ENCODE measurements at places on chromosomes 2 and 18. TPM values are rescaled to one million over a fixed set of nuclear protein-coding genes. Genes with fewer than 3 reads are reported as not detected.

Gene TTN
- polyA plus RNA-seq = 1.2 TPM

Gene TMEM182
- polyA plus RNA-seq = 8.2 TPM

Gene ITPRIPL1
- 5.2 TPM for polyA plus RNA-seq

Gene COL6A3
- 235 TPM for polyA plus RNA-seq

DNA sequence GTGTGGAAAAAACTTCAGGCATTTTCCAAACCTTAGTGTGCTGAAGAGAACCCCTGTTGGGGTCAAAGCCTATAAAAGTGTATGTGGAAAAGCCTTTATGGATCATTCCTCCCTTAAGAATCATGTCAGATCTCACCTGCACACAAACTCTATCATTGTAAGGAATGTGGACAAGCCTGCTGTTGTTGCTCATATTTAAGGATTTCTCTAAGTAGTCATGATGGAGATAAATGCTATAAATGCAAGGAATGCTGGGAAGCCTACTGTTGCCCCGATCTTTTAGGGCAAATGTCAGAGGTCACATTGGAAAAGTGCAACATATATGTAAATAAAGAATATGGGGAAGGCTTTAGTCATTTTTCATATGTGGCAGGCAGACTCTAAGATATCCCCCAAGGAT lies 129.5 kb downstream of the ICOS start:
- no peak for DNase-seq

GRCh38 chr18:61949946-61950345 lies 57.1 kb upstream of the RNF152 start:
- DNase-seq = no peak

GRCh38 chr2:41764131-41764530 lies 283.7 kb upstream of the PKDCC start:
- no peak for DNase-seq

GRCh38 chr18:56235481-56236013 lies 402.8 kb downstream of the TXNL1 start:
- peak; percentile 22 for DNase-seq

DNA sequence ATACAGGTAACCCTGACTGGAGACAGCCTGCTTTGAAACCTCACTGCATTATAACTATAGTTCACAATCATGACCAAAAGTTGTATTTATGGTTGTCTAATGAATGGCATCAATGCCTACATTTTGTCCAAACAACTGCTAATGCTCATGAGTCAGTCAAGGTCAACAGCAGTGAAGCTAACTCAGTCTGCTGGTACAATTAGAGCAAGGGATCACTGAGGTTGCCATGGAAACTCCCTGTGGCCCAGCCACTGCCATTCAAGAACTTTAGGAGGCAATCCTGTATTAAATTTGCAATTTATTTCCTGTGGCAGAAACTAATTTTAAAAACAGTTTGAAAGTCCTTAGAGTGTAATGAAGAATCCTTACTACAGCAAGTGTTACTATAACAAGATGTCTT lies 185.1 kb upstream of the SMAD7 start:
- no peak for DNase-seq

DNA sequence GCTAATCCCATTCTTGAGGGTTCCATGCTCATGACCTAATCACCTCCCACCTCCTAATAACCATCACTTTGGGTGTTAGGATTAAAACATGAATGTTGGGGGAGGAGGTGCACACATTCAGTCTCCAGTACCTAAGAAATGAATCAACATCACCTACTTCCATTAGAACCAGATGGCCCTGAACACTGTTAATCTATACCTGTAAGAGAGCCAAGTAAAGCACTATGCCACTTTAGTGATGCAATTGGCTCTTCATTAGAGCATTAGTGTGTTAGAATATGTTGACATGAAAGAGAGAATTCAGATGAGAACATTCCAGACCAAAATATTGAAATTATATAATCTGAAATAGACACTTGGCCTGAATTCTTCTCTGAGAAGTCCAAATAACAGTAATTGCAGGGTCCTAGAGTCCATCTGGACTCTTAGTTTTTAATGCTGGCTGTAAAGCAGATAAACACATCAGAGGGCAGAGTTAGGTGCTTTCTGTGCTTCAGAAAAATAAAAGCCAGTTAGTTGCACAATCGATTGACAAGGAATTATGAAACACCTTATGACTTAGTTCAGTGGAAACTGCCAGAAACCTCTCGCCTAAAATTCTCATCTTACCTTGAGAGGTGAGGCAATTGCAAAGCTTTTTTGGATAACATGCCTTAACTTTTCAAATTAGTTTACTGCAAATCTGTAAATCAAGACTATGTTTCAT lies 923.7 kb downstream of the SLC4A3 start:
- DNase-seq = no peak

GRCh38 chr2:63662028-63662804 lies 73.5 kb downstream of the MDH1 start:
- DNase-seq = no peak

DNA sequence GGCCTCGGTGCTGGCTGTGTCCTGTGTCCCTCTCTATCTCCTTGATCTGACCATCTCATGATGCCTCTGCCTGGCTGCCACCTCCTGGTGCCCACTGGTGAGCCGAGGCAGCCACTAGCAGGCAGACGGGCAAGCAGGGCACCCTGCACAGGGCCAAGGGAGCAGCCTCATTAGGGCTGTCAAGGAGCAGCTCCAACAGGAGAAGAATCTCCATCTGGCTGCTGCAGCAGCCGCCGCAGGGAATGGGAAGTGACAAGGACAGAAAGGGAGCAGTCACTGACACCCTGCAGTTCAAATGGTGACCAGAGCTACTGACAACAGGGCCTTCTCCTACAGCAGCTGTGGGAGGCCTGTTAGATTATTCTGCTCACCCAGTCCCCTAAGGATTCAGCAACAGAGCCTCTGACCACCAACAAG lies 32.6 kb downstream of the ALPK2 start:
- DNase-seq = no peak

DNA sequence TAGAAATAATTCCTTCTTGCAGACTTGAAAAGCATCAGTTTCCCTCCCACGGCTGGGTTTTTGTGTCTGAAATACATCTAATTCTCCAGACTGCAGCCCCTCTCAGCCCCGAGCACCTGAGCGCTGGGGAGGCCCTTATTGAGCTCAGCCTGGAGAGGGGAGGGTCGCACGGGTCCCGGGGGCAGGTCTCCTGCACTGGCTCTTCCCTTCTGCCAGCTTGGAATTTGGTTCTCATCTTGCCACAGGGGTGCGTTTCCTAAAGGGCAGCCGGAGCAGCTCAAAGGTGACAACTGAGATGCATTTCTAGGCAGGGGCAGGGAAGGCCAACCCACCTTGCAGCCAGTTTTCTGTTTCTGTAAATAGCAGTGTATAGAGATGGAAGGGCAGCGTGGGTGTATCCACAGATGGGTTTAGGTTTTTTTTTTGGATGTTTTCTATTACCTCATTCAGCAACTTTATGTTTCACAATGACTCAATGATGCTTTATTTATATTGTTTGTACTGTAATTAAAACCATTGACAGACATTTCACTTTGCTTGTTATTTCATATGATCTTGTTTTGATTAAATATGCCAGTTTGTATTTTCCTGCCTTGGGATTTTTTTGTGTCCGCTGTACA lies 37.0 kb downstream of the GBX2 start:
- no peak for DNase-seq

All from left kidney (tissue), 8 donors.